ENCODE measurements at places on chromosomes 5 and 9. TPM values are rescaled to one million over a fixed set of nuclear protein-coding genes. Genes with fewer than 3 reads are reported as not detected.

- H3K27me3 ChIP-seq: no peaks in the 10 kb centered on the region
- no peak overlapping the region for H3K27ac ChIP-seq
- DNase-seq: no peak
- peaks cover 20% of the 10 kb centered on the region for H3K4me1 ChIP-seq
These were observed 2.1 kb downstream of the MGAT4B start for GRCh38 chr5:179804555-179804947.

GRCh38 chr5:16457451-16457850, 8.1 kb downstream of the ZNF622 start:
- no peak overlapping the region for H3K4me3 ChIP-seq
- H3K36me3 ChIP-seq: peaks cover 61% of the 10 kb centered on the region
- no peak overlapping the region for H3K27ac ChIP-seq
- H3K27me3 ChIP-seq: no peaks in the 10 kb centered on the region

DNA sequence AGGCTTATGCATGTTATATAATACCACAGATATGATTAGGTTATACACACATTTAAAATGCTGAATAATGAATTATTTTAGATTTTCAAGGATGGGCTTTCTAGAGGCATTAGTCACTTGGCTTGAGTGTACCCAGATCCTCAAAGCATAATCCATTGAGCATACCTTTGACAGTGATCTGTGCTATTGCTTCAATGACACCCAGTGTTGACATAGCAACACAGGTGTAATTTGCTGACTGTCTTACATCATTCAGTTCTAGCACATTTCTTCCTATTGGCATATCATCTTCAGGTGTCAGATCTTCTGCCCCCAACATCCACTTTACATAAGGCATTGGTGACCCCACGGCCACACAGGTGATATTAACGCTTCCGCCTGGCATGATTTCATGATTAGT, 721.5 kb upstream of the DMAC1 start:
- DNase-seq: no peak
- no peaks in the 10 kb centered on the region for H3K27me3 ChIP-seq
- no peaks in the 10 kb centered on the region for H3K4me1 ChIP-seq
- H3K4me3 ChIP-seq: no peak overlapping the region
- H3K27ac ChIP-seq: no peak overlapping the region

DNA sequence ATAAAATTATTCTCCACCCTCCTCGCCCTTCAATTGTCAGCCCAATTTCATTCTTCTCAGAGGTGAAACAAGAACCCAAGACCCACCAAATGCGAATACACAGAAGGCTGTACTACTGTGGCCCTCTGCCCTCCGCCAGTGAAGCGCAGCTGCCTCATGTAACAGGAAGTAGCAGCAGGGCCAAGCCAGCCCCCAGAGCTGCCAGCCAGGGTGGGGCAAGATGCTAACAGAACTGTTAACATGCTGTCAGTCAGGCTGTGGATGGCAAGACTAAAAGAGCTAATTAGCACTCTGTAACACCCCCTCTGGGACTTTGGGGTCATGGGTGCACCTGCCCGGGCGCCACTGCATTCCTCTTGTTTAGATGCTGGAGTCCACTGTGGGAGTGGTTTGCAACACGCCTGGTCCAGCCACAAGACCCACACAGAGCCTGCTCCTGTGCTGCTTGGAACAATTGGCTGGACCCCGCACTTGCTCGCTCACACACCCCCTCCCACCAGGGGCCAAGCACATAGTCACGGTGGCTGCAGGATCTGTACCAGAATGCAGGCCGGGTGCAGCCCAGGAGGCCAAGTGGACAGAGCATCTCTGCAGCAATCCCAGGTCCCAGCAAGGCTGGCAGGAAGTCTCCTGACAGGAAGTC, 14.5 kb upstream of the HEXB start:
- no peaks in the 10 kb centered on the region for H3K27me3 ChIP-seq
- no peaks in the 10 kb centered on the region for H3K36me3 ChIP-seq
- no peak overlapping the region for H3K4me3 ChIP-seq
- no peak overlapping the region for H3K27ac ChIP-seq

- H3K4me1 ChIP-seq: no peaks in the 10 kb centered on the region
- no peaks in the 10 kb centered on the region for H3K36me3 ChIP-seq
- no peaks in the 10 kb centered on the region for H3K27me3 ChIP-seq
- H3K27ac ChIP-seq: no peak overlapping the region
- no peak overlapping the region for H3K4me3 ChIP-seq
These were observed 54.4 kb downstream of the HRH2 start for GRCh38 chr5:175712313-175712680.

DNA sequence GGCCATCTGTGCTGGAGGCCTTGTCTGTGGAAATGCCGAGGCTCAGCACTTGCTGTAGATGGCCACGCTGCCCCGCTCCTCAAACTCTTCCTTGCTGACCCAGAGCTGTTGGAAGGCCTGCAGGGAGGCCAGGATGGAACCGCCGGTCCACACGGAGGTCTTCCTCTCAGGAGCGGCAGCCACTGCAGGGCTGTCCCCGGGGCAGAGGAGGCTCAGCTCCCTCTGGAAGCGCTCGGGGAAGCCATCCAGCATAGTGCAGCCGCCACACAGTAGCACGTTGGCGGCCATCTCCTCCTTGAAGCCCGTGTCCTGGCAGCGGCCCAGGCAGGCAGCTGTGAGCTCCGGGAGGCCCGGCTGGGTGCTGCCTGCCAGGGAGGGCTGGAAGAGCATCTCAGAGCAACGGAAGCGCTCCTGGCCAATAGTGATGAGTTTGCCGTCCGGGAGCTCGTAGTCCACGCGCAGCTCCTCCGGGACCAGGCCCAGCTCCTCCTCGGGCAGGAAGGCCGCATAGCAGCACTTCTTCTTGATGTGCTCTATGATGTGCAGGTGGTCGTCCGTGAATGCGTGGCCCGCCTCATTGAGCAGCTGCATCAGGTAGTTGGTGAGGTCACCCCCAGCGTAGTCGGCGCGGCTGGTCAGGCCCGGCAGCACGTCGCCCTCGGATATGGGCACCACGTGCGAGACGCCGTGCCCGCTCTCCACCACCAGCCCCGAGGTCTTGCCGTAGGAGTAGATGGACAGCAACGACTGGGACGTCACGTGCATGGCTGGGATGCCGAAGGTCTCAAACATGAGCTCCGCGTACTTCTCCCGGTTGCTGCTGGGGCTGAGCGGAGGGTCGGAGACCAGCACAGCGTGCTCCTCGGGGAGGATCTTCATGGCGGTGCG, 901 bp downstream of the ACTL7B start:
- H3K27me3 ChIP-seq: no peaks in the 10 kb centered on the region
- no peak overlapping the region for H3K27ac ChIP-seq
- H3K4me1 ChIP-seq: no peaks in the 10 kb centered on the region
- no peaks in the 10 kb centered on the region for H3K36me3 ChIP-seq
- no peak overlapping the region for H3K4me3 ChIP-seq

DNA sequence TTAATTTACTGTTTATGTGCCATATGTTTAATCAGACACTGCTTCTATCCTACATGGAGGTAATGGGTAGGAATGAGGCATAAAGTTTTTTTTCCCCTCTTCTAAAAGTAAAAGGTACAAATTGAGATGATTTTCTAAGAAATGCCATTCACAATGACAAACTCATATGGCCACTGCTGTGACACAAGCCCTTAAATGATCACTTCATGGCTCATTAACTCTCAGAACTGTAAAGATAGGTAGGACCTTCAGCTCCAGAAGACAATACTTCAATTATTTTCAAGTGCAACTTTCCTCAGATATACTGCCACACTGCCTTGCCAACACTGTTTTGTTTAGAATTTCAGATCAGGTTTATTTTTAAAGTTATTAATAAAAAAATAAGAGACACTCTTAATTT, 362.9 kb upstream of the ZNF608 start:
- H3K4me1 ChIP-seq: no peaks in the 10 kb centered on the region
- DNase-seq: no peak
- no peak overlapping the region for H3K4me3 ChIP-seq
- no peak overlapping the region for H3K27ac ChIP-seq

GRCh38 chr5:148720257-148720656, 65.9 kb upstream of the HTR4 start:
- no peak overlapping the region for H3K4me3 ChIP-seq
- H3K27me3 ChIP-seq: no peaks in the 10 kb centered on the region
- no peak for DNase-seq
- H3K4me1 ChIP-seq: no peaks in the 10 kb centered on the region

DNA sequence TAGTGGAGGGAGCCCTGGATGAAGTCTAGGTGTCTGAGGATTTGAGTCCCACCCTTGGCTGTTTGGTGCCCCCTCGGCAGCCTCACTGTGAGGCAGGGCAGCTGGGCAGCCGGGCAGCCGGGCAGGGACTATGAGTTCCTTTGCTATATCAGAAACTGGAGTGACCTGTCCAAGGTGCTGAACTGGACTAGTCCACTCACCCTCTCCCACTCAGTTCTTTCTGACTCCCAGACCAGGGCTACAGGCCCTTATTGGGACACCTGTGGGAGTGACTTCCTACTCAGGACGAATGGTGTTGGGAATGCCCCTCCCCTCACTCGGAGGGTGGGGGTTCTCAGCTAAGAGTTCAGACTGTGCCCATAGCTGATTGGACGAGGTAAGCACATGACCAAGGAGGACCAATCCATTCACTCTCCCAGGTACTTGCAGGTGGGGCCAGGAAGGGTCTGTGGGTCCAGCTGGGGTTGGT, 34.1 kb upstream of the RAPGEF1 start:
- H3K27ac ChIP-seq: no peak overlapping the region
- no peak for DNase-seq
- H3K4me1 ChIP-seq: no peaks in the 10 kb centered on the region
- no peaks in the 10 kb centered on the region for H3K27me3 ChIP-seq

GRCh38 chr5:171835066-171835465, 49.4 kb downstream of the SMIM23 start:
- H3K27ac ChIP-seq: no peak overlapping the region
- no peak for DNase-seq
- H3K27me3 ChIP-seq: no peaks in the 10 kb centered on the region
- no peaks in the 10 kb centered on the region for H3K36me3 ChIP-seq

- no peak overlapping the region for H3K4me3 ChIP-seq
- H3K27ac ChIP-seq: no peak overlapping the region
- no peaks in the 10 kb centered on the region for H3K4me1 ChIP-seq
- H3K27me3 ChIP-seq: no peaks in the 10 kb centered on the region
These were observed 117.2 kb downstream of the ADAMTS16 start for GRCh38 chr5:5257353-5257752.

DNA sequence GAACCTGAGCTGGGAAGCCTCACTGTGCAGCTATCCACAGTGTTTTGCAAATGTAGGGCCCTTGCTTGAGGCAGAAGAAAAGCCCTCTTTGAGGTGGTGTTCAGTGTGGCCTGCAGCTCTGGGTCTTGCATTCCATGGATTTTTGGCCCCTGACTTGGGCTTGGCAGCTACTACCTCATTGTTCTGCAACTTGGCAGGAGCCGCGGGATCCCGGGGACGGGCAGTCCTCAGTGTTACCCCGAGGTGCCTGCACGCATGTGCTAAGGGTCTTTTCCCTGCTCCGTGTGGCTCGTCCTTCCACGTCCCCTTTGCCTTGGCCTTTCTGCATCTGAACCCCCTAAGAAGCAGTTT, 39.8 kb downstream of the NEK6 start:
- H3K4me1 ChIP-seq: no peaks in the 10 kb centered on the region
- no peaks in the 10 kb centered on the region for H3K27me3 ChIP-seq
- DNase-seq: no peak
- H3K27ac ChIP-seq: no peak overlapping the region
- no peaks in the 10 kb centered on the region for H3K36me3 ChIP-seq
- no peak overlapping the region for H3K4me3 ChIP-seq

GRCh38 chr9:113658545-113658895, 195.0 kb downstream of the RGS3 start:
- H3K27me3 ChIP-seq: no peaks in the 10 kb centered on the region
- no peaks in the 10 kb centered on the region for H3K36me3 ChIP-seq
- DNase-seq: no peak

GRCh38 chr5:177447066-177447610, 524 bp downstream of the PRR7 start:
- H3K27me3 ChIP-seq: no peaks in the 10 kb centered on the region
- H3K4me1 ChIP-seq: peaks cover 21% of the 10 kb centered on the region
- DNase-seq: no peak
- peak overlapping the region; percentile 40 for H3K27ac ChIP-seq
- no peaks in the 10 kb centered on the region for H3K36me3 ChIP-seq

GRCh38 chr9:133063159-133063499, 1.3 kb downstream of the CEL start:
- no peak overlapping the region for H3K27ac ChIP-seq
- no peaks in the 10 kb centered on the region for H3K36me3 ChIP-seq
- no peak for DNase-seq
- H3K27me3 ChIP-seq: no peaks in the 10 kb centered on the region
- H3K4me1 ChIP-seq: no peaks in the 10 kb centered on the region
- H3K4me3 ChIP-seq: no peak overlapping the region

- no peak overlapping the region for H3K4me3 ChIP-seq
- peaks cover 4% of the 10 kb centered on the region for H3K4me1 ChIP-seq
- peak; percentile 28 for DNase-seq
- no peak overlapping the region for H3K27ac ChIP-seq
- no peaks in the 10 kb centered on the region for H3K36me3 ChIP-seq
These were observed 49.7 kb downstream of the SAR1B start for GRCh38 chr5:134582941-134583340.

DNA sequence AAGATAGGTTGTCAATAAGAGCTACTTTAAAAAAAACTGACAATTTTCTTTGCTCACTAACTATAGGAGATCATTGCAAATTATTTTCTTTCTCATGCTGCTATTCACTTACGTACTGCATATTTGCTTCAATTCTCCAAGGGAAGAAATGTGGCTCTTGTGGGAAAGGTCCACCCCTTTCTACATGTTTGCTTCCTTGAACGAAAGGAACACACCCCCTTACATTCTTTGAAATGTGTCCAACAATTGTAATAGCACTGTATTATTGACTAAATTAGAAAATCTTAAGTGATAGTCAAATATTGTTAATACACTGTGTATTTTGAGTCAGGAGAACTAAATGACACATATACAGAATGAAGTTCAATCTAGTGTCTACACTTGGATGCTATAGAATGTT, 5.2 kb downstream of the MEF2C start:
- H3K27me3 ChIP-seq: no peaks in the 10 kb centered on the region
- H3K4me3 ChIP-seq: no peak overlapping the region
- H3K36me3 ChIP-seq: no peaks in the 10 kb centered on the region
- DNase-seq: no peak
- no peaks in the 10 kb centered on the region for H3K4me1 ChIP-seq
- H3K27ac ChIP-seq: no peak overlapping the region

DNA sequence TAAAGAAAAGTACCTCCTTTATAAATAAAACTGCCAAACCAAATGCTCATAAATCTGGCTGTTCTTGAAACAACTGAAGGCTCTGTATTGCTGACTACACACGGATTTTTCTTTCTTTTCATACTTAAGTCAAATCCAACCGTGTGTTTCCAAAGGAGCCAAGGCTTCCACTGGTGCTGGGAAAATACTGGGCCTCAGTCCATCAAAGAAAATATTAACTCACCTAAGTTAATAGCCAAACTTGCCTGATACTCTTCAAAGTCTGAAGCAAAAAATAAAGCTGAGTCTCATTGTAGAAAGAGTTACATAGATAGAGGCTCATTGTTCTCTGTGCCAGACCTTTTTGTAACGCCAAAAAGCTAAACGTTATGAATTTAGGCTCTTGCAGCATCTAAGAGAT, 350.4 kb upstream of the CDH9 start:
- H3K4me3 ChIP-seq: no peak overlapping the region
- no peak overlapping the region for H3K27ac ChIP-seq
- no peaks in the 10 kb centered on the region for H3K27me3 ChIP-seq
- no peaks in the 10 kb centered on the region for H3K36me3 ChIP-seq

GRCh38 chr9:77820293-77820954, 172.3 kb upstream of the GNA14 start:
- no peak overlapping the region for H3K27ac ChIP-seq
- H3K36me3 ChIP-seq: no peaks in the 10 kb centered on the region
- H3K4me1 ChIP-seq: peaks cover 5% of the 10 kb centered on the region
- no peaks in the 10 kb centered on the region for H3K27me3 ChIP-seq
- no peak for DNase-seq

The JAKMIP2 gene
- not detected for total RNA-seq

The LCN1 gene
- not detected for total RNA-seq

The SEMA4D gene
- total RNA-seq: 31.5 TPM

The EQTN gene
- 1.9 TPM for total RNA-seq

The GFPT2 gene
- total RNA-seq: 5.4 TPM

The SAP30L gene
- 69.6 TPM for total RNA-seq

The ARPC5L gene
- total RNA-seq: 15.7 TPM

The GRXCR2 gene
- not detected for total RNA-seq
